ENCODE measurements at places on chromosomes 4 and X.
A peak's percentile ranks its signal among the peaks of the same experiment; 100 is the strongest.

GRCh38 chr4:41814565-41814964 is 66.0 kb upstream of the PHOX2B start:
- DNase-seq = no peak

DNA sequence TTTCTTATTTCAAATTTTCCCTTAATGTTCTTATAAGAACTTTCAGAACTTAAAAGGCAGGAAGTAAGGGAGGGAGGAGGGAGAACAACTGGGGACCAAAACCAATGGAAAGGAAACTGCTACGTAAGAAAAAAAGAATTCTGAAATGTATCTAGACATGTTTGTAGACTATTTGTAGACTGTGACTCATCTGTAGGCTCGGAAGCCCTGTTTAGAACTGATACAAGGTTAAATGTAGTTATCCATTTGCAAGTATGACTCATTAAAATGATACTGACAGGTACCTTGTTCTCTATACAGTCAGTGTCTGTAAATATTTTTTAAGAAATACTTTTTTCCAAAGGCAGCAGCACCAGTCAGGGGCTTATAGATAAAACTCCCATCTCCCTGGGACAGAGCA is 202.0 kb downstream of the DHX15 start:
- no peak for DNase-seq

DNA sequence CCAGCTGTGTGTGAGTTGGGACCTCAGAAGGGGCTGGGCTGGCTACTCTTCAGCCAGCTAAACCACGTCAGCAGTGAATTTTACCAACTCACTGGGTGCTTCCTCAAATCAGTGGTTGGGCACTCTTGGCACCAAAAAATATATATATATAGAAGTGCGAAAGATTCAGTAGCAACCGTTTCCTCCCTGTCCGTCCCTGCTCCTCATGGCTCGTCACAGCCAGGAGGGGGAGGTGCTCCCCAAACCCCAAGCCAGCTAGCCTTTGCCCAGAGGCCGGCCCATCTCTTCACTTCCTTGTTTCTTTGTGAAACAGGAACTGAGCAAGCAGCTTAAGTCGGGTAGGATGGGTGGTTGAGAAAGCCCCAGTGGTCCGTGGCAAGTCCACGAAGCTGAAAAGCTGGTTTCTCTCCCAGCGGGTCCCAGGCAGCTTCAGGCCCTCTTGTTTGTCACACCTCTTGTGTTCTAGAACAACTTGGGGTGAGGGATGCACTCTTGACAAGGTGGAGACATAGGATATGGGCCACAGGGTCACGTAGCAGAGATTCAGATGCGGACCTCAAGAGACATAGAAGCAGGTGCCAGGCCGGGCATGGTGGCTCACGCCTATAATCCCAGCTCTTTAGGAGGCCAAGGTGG is 6.8 kb upstream of the SASH3 start:
- DNase-seq = peak; percentile 51

DNA sequence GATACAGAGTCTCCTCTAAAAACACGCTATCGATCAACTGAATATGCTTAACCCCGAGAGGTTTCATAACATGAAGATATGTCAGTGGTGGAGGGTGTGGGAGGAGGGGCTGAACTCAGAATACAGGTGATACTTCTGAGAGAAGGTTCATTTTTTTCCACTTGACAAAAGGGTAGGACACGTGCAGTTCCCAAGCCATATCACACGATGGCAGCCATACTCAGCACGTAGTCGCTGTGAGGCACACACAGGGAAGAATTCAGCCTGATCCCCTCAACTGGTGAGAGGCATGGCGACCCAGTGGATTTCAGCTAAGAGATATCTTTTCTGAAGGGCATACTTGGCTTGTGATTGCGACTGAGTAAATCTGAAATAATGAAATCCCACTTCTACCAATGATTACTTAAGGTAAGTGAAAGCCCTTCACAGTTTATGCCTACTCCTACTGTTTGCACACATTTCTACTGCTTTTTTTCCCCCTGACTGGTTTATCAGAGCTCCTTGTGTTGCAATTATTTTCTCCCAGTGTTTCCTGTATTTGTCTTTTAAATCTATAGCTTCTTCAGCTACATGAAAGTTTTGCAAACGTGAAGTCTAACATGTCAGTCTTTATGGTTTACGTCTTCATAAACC is 133.1 kb downstream of the CORIN start:
- DNase-seq = peak; percentile 8

GRCh38 chrX:54530357-54530900 is 410 bp downstream of the GNL3L start:
- no peak for DNase-seq

DNA sequence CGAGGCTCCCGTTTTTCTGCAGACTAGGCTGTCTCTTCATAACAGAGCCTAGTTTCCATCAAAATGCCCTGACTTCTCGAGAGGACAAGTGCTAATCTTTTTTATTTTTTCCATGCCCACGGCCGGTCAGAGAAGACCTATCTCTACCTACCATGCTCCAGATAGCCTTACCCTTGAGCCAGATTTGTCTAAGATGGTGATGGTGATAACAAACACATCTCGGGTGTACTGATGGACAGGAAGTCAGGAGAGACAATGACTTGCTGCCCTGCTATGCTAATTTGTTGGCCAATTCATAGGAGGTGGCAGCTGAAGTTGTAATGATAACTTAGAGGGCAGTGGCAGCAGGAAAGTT is 42.2 kb upstream of the NKRF start:
- DNase-seq = no peak

DNA sequence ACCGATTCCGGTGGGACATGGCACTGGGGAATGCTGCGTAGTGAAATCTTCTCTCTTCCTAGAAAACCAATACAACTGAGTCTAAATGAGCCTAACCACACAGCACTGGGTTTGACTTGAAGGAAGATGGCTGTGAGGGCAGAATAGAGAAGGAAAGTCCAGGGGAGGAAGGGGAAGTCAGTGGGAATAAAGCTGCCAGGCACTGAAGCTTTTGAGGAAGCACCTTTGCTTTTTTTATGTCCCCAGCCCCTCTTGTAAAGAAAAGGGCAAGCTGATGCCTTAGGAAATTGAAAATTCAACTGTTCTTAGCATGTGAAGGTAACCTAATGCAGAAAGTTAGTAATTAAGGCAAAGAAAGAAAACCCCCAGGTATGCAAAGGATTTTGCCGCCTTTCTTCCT is 20.6 kb downstream of the MED28 start:
- DNase-seq = no peak

DNA sequence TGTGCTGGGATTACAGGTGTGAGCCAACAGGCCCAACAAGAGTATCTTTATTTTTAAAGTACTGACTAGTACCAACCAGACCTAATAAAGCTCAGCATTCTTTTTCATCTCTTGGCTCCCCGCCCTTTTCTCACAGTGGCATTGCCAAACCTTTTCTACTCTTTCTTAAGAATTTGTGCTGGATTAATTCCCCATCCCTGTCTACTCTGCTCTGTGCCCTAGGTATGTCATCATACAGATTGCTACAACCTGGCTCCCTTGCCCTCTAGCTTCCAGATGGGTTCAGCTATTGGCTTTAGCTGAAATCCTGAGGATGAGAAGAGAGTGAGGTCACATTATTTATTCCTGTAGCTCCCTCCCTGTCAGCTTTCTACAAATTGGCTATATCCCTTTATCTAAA is 34.9 kb upstream of the CCNI start:
- DNase-seq = no peak

GRCh38 chrX:2541603-2542002 is 40.8 kb upstream of the DHRSX start:
- DNase-seq = no peak
